HFFc6 (cell line): ENCODE measurements at places on chromosomes 16 and 17. TPM values are rescaled to one million over a fixed set of nuclear protein-coding genes. Genes with fewer than 3 reads are reported as not detected.
A peak's percentile ranks its signal among the peaks of the same experiment; 100 is the strongest.

Gene SLFN12
- 25.9 to 33.7 TPM (median 33.5 TPM) in 3 replicates for total RNA-seq

Gene PROCA1
- 0.62 to 1.1 TPM (median 0.66 TPM) in 3 replicates for total RNA-seq

Gene TLCD2
- total RNA-seq: 2.7 to 3.8 TPM (median 3.0 TPM) in 3 replicates

DNA sequence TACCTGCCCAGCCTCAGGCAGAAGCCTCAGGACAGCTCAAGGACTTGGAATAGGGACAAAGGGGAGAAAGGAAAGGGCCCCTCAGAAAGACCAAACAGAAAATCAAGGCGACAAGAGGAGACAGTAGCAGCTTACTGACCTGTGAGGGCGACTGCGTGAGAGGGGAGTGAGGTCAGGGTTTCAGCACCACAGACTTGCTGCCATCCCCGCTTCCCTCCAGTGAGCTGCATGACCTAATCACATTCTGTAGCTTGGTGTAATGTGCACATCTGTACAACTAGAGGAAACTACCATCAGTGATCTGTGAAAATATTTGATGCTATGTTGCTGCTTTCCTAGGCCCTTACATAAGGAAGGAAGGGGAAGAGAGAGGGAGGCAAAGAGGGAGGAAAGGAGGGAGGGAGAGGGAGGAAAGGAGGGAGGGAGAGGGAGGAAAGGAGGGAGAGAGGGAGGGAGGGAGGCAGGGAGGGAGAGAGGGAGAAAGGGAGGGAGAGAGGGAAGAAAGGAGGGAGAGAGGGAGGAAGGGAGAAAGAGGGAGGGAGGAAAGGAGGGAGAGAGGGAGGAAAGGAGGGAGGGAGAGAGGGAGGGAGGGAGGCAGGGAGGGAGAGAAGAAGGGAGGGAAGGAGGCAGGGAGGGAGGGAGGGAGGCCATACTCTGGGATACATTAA, 404.9 kb upstream of the CDH5 start:
- no peak for DNase-seq

- DNase-seq: no peak
Observed at GRCh38 chr16:1426734-1427471, 4.0 kb upstream of the PERCC1 start.

DNA sequence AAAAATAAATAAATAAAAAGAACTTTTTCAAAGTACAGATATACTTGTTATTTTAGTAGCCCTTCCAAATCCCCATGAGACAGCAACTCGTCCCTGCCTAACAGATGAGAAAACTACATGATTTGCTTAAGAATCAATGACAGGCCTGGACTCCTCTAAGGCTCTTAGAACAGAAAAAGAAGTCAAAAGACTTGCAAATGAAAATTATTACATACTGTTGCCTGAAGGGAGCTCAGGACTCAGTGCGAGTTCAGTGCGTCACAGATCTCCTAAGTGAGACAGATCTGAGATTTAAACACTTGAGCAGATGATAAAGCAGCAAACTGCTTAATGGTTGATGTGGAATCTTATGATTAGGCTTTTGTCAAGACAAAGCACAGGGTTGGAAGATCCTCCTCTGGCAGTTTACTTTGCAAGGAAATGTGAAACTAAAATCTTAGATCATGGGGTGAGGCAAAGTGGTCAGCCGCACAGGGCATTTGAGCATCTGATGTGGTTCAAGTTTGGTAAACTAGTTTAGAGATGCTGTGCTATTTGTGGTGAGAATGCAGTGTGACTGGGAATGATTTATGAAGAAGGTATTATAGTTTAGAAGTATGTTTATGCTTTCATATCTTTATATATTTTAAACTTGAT, 138.1 kb downstream of the TRIM37 start:
- DNase-seq: no peak

DNA sequence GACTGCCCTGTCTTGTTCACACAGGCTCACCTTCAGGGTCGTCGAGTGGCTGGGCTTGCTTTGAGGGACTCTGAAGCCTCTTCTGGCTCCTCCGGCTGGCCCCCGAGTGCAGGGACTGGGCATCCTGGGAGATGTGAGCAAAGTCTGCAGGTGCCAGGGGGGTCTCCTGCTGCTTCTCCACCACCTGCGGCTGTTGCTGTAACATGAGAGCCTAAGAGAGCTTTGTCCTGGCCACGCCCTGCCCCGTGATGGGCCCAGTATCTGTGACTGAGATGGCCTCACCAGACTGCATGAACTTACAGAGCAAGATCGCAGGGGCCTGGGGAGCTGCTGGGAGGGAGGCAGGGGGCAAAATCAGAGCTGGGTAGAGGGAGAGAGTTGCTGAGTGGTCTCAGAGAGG, 12.5 kb downstream of the ERN2 start:
- DNase-seq: no peak

DNA sequence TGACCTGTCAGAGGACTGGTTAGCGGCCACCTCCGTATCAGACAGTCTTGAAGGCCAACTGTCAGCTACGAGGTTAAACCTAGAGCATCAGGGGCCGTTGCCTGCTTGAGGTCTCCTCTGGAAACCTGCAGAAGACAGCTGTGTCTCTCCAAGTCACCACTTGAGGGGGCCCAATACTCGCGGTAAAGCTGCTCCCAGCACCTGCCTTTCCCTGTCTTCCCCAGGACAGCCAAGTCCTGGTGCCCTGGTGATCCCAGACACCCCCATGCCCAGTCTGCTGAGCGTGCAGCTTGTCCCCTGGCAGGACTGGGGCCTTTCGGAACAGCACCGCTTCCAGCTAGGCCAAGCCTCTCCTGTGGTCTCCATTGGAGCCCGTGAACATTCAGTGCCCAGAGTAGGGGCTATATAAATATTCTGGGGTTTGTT, 80.1 kb downstream of the DNAH17 start:
- DNase-seq: peak; percentile 65

DNA sequence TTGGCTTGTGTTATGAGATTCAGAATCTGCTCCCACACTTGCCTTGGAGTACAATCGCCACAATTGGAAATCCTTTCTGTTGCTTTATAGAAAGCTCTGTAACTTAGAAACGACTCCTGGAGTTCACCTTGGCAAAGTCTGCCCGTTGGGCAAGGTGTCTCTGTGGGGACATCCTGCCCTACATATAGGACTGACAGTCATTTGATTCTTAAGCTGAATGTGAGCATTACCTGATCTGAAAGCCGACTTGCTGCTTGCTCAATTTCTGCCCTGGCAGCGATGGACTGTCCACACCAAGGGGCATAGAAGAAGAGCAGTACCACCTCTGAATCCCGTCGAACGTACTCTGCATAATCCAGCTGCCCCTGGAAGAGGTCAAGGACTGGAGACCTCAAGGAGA, 6.9 kb downstream of the TXNDC11 start:
- DNase-seq: no peak

GRCh38 chr17:43406676-43407645, 8.2 kb downstream of the ARL4D start:
- DNase-seq: peak; percentile 69

Gene IRX5
- 4.5 to 6.4 TPM (median 5.9 TPM) in 3 replicates for total RNA-seq

- DNase-seq: no peak
Observed at GRCh38 chr17:61280338-61280737, 119.3 kb upstream of the TBX2 start.

Gene MYH8
- total RNA-seq: not detected in 3 replicates

DNA sequence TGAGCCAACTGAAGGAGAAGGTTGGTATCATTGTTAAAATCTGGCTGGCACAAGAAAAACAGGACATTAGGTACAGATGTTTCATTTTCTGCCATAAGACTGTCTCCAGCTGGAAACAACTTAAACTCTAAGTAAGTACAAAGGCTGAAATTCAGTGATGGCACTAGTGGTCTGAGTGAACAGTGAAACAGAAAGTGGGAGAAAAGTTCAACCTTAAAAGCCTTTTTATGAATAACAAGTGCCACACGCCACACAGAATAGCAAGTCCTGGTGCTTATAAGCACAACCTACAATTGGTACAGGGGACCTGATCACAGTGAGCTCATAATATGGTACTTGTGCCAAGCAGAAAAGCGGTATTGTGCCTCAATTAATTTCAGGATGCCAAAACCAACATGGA, 56.7 kb downstream of the CEP112 start:
- no peak for DNase-seq

Gene SOX9
- total RNA-seq: 0.72 to 4.2 TPM (median 2.1 TPM) in 3 replicates

GRCh38 chr17:347309-347899, 5.2 kb downstream of the RPH3AL start:
- DNase-seq: no peak

Gene ZNF205
- total RNA-seq: 8.0 to 9.9 TPM (median 8.7 TPM) in 3 replicates

Gene PIEZO1
- total RNA-seq: 249 to 308 TPM (median 270 TPM) in 3 replicates

GRCh38 chr16:2284001-2284770, 16.3 kb upstream of the RNPS1 start:
- no peak for DNase-seq

GRCh38 chr17:2885733-2886132, 89.5 kb downstream of the RAP1GAP2 start:
- DNase-seq: no peak

Gene TLCD1
- 10.9 to 13.5 TPM (median 12.5 TPM) in 3 replicates for total RNA-seq

DNA sequence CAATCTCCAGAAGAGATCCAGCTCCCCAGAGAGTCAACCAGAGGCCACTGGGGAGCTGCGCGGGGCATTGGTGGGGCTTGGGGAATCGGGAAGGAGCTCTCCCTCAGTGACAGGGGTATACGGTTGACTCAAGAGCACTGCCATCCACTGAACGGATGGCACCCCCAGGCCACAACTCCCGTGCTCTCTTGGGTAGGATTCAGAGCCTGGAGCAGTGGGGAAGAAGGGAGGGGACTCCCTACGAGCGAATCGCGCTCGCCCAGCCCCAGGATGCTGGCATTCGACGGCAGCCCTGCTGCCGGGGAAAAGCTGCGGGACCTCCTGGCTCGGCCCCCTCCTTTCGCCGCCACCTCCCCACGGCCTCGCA, 473 bp upstream of the TPPP3 start:
- no peak for DNase-seq
